Frontal cortex (tissue), 4 donors: ENCODE measurements at places on chromosomes 7 and 10. TPM values are rescaled to one million over a fixed set of nuclear protein-coding genes. Genes with fewer than 3 reads are reported as not detected.

The ATRNL1 gene
- 909 TPM for total RNA-seq

The STEAP1 gene
- 0.82 TPM for total RNA-seq

The MYH16 gene
- total RNA-seq: not detected

The POMZP3 gene
- total RNA-seq: 4.5 TPM

The GPR15LG gene
- not detected for total RNA-seq

The CHST3 gene
- total RNA-seq: 3.3 TPM

The ASAH2 gene
- total RNA-seq: 2.9 TPM

The HOXA6 gene
- total RNA-seq: not detected

The KCTD7 gene
- total RNA-seq: 33.8 TPM

The SHH gene
- 1.6 TPM for total RNA-seq

The FBXO24 gene
- 0.41 TPM for total RNA-seq

The HECW1 gene
- 41.6 TPM for total RNA-seq

The PVRIG gene
- not detected for total RNA-seq

The CHAT gene
- not detected for total RNA-seq

The PNLIPRP3 gene
- not detected for total RNA-seq

The ZCWPW1 gene
- total RNA-seq: 2.0 TPM

The HMX2 gene
- total RNA-seq: not detected

The CYP3A4 gene
- not detected for total RNA-seq

The CUL1 gene
- total RNA-seq: 62.8 TPM

The STEAP2 gene
- total RNA-seq: 2.4 TPM

The MOGAT3 gene
- not detected for total RNA-seq

The SEMA3A gene
- total RNA-seq: 33.0 TPM

The PAPOLB gene
- total RNA-seq: 0.82 TPM

The BET1 gene
- total RNA-seq: 25.7 TPM

The NME8 gene
- not detected for total RNA-seq

The TMEM72 gene
- total RNA-seq: not detected

The PRPS1L1 gene
- not detected for total RNA-seq

The ZPBP gene
- total RNA-seq: 0.41 TPM

The C10orf71 gene
- total RNA-seq: not detected

The RARRES2 gene
- total RNA-seq: 6.9 TPM

The ANXA8 gene
- total RNA-seq: not detected

The PAX4 gene
- total RNA-seq: not detected

The HGF gene
- 5.7 TPM for total RNA-seq

The HOXA4 gene
- not detected for total RNA-seq

The NANOS1 gene
- total RNA-seq: 7.3 TPM

The FFAR4 gene
- not detected for total RNA-seq

The LIPF gene
- not detected for total RNA-seq

The CYP26C1 gene
- under 0.01 TPM for total RNA-seq

The ASIC3 gene
- 0.82 TPM for total RNA-seq

The ELN gene
- total RNA-seq: 11.0 TPM

The C7orf33 gene
- not detected for total RNA-seq

The IGFBP3 gene
- total RNA-seq: 6.1 TPM

The TRIL gene
- total RNA-seq: 17.5 TPM

The COL13A1 gene
- total RNA-seq: 2.0 TPM

The ZNF479 gene
- not detected for total RNA-seq

The CLCN1 gene
- under 0.01 TPM for total RNA-seq

The MYO3A gene
- total RNA-seq: 4.1 TPM

The NPS gene
- total RNA-seq: not detected

The C10orf105 gene
- not detected for total RNA-seq

The MLXIPL gene
- not detected for total RNA-seq

The TPST1 gene
- 104 TPM for total RNA-seq

The LOXL4 gene
- not detected for total RNA-seq

The ANKRD7 gene
- total RNA-seq: 12.2 TPM

The LHFPL3 gene
- 24.1 TPM for total RNA-seq
